ENCODE measurements at places on chromosomes 2 and 18. TPM values are rescaled to one million over a fixed set of nuclear protein-coding genes. Genes with fewer than 3 reads are reported as not detected.

POTEC gene
- not detected for total RNA-seq

MPP4 gene
- 0.89 TPM for total RNA-seq

CREG2 gene
- 0.46 TPM for total RNA-seq

SERPINB12 gene
- total RNA-seq = not detected

GRHL1 gene
- total RNA-seq = 0.59 TPM

BOLL gene
- not detected for total RNA-seq

SLC11A1 gene
- 0.30 TPM for total RNA-seq

PAIP2B gene
- 0.30 TPM for total RNA-seq

Measured in smooth muscle cell of the umbilical artery (primary cell).